ENCODE measurements at places on chromosomes 1 and 21. TPM values are rescaled to one million over a fixed set of nuclear protein-coding genes. Genes with fewer than 3 reads are reported as not detected.

Gene VTCN1
- 1.9 TPM for total RNA-seq

Gene GBP2
- total RNA-seq, result 55.2 TPM

Gene CFAP107
- total RNA-seq, result not detected

Gene CTTNBP2NL
- total RNA-seq, result 19.6 TPM

Gene S100A14
- 1,580 TPM for total RNA-seq

Gene ZNF683
- 0.26 TPM for total RNA-seq

Gene RRP1
- 33.5 TPM for total RNA-seq

Gene VHLL
- not detected for total RNA-seq

Gene C8A
- total RNA-seq, result not detected

Gene CYP4A11
- total RNA-seq, result 0.38 TPM

Gene FNDC5
- not detected for total RNA-seq

Gene KCNAB2
- total RNA-seq, result 3.8 TPM

Gene PCAT6
- total RNA-seq, result 1.2 TPM

Gene PDPN
- 24.2 TPM for total RNA-seq

Gene ZBED6
- 15.1 TPM for total RNA-seq

Gene FMOD
- total RNA-seq, result 12.3 TPM

Gene ZNF648
- not detected for total RNA-seq

Gene HSD11B1
- 4.0 TPM for total RNA-seq

Gene MTR
- total RNA-seq, result 11.4 TPM
